Naive B cell (primary cell): ENCODE measurements at places on chromosomes 5 and 9. TPM values are rescaled to one million over a fixed set of nuclear protein-coding genes. Genes with fewer than 3 reads are reported as not detected.

SPZ1 gene
- not detected for polyA plus RNA-seq

ATP6V1G1 gene
- polyA plus RNA-seq, result 637 TPM

LCN15 gene
- polyA plus RNA-seq, result not detected

IFNA13 gene
- polyA plus RNA-seq, result not detected

EFNA5 gene
- polyA plus RNA-seq, result not detected

TRIM36 gene
- polyA plus RNA-seq, result not detected

ZMYND19 gene
- 7.2 TPM for polyA plus RNA-seq

FYB1 gene
- polyA plus RNA-seq, result 2.0 TPM

GABBR2 gene
- polyA plus RNA-seq, result not detected

PCDH12 gene
- polyA plus RNA-seq, result 0.29 TPM

SEC24A gene
- 3.2 TPM for polyA plus RNA-seq

CATSPER3 gene
- 0.51 TPM for polyA plus RNA-seq

DBH gene
- polyA plus RNA-seq, result not detected

CTXN3 gene
- polyA plus RNA-seq, result not detected

ISL1 gene
- polyA plus RNA-seq, result not detected

PANK3 gene
- 6.8 TPM for polyA plus RNA-seq

PTGES gene
- not detected for polyA plus RNA-seq

TICAM2 gene
- polyA plus RNA-seq, result 2.3 TPM

AHRR gene
- polyA plus RNA-seq, result not detected

ERAP2 gene
- polyA plus RNA-seq, result 16.2 TPM

PRDM9 gene
- polyA plus RNA-seq, result not detected

ANKRD55 gene
- not detected for polyA plus RNA-seq

RNF180 gene
- not detected for polyA plus RNA-seq

SLC45A2 gene
- not detected for polyA plus RNA-seq

SHC3 gene
- not detected for polyA plus RNA-seq

CDH9 gene
- not detected for polyA plus RNA-seq

FCN2 gene
- not detected for polyA plus RNA-seq

CEL gene
- not detected for polyA plus RNA-seq

DIPK1B gene
- polyA plus RNA-seq, result 5.2 TPM

IRX2 gene
- not detected for polyA plus RNA-seq

SLC1A3 gene
- polyA plus RNA-seq, result 0.07 TPM

UBE2D2 gene
- polyA plus RNA-seq, result 562 TPM

GGTA1 gene
- 0.76 TPM for polyA plus RNA-seq

PTGES2 gene
- polyA plus RNA-seq, result 31.1 TPM

TDRD7 gene
- 14.7 TPM for polyA plus RNA-seq

SLC6A19 gene
- polyA plus RNA-seq, result not detected

CDKN2B gene
- polyA plus RNA-seq, result not detected

MAML1 gene
- 9.5 TPM for polyA plus RNA-seq

LCP2 gene
- polyA plus RNA-seq, result 2.9 TPM

ZBTB26 gene
- polyA plus RNA-seq, result 3.1 TPM

CCDC180 gene
- 0.32 TPM for polyA plus RNA-seq

GRAMD2B gene
- 1.9 TPM for polyA plus RNA-seq

SPATA31E1 gene
- polyA plus RNA-seq, result not detected
